Fibroblast of skin of right biceps (primary cell): ENCODE measurements at places on chromosomes 7 and 10.

DNA sequence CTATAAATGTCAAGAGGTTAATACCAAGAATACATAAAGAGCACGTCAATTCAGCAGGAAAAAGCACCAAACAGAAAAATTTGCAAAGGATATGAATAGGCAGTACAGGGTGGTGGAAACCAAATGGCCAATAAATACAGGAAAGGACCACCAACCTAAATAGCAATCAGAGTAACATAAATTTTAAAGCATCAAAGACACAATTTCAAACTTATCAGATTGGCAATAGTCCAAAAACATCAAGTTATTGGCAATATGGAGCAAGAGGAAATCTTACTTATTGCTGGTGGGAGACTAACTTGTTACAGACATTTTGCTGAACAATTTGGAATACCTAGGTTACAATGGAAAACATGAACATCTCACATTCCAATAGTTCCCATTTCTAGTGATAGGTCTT lies 24.1 kb downstream of the SYPL1 start:
- no peak for DNase-seq

DNA sequence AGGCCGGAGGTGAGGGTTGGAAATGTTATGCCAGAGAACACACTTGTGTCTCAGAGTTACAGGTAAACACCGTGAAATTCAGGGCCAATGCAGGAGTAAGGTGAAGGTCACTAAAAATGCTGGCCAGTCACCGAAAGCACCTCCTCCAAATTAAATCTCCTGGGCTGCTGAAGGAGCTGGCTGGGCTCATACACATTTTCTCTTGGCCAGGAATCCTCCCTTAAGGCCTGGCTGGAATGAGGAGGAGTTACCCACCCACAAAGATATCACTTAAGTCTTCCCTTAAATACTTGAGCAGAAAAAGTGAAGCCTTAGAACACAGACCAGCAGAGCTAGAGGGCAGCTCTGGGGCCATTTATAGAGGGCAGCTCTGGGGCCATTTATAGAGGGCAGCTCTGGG lies 46.3 kb downstream of the HTRA1 start:
- DNase-seq, result no peak

- no peak for DNase-seq
Observed at GRCh38 chr10:70328967-70329366, 45.2 kb upstream of the NPFFR1 start.

- no peak for DNase-seq
Observed at GRCh38 chr10:48466611-48467240, 138.1 kb downstream of the ARHGAP22 start.

GRCh38 chr7:18216270-18216669 lies 188.6 kb upstream of the PRPS1L1 start:
- no peak for DNase-seq

DNA sequence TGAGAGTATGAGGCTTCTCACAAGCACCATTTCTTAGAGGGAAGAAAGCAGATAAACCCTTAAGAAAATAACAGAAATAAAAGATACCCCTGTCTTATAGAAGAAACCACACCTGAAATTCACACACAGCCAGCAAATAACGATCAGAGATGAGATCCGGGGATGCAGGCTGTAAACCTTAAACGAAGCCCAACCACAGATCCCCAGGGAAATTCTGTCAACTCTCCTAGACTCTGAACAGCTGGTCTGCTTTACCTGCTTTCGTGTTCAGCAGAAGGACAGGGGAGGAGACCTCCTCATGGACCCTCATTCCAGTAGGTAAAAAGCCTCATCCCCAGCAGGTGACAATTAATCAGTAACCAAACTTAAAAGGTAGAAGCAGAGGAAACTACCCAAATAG lies 45.0 kb downstream of the VOPP1 start:
- no peak for DNase-seq

- DNase-seq, result no peak
Observed at GRCh38 chr10:103921750-103922195, 3.8 kb upstream of the STN1 start.

DNA sequence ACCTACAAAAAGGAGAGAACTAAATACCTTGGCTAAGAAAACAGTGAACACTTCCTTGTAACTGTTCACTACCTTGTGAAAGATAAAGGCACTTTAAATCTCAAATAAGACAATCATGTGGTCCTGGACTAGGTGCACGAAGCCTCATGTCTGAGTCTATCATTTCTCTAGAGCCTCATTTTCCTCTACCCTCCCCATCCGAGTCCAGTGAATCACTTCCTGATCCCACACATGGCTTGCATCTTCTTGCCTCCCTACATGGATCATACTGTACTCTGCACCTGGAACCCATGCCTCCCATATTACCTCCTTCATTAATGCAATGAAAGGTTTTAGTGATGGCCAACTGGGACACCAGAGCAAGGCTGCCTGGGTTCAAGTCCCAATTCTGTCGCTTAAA lies 34.5 kb downstream of the SNX10 start:
- DNase-seq, result no peak

DNA sequence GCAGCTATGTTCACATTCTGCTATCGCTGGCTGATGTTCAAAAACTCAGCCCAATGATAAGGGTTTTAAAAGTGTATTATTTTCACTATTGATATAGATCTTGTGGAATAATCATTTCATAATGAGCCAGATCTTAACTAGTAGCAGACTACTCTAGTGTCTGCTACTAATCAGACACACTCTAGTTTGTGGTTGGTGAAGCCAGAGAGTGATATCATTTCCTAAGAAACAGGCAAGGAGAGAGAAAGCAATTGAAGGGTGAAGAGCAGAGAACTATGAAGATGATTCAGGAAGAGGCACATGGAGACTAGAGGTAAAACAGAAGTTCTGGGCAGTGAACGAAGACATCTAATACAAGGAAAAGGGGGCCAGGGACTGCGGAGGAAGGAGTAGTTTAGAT lies 58.2 kb upstream of the BET1 start:
- DNase-seq, result peak; percentile 76

- peak; percentile 100 for DNase-seq
Observed at GRCh38 chr10:14074062-14074884, 256.5 kb downstream of the FRMD4A start.

DNA sequence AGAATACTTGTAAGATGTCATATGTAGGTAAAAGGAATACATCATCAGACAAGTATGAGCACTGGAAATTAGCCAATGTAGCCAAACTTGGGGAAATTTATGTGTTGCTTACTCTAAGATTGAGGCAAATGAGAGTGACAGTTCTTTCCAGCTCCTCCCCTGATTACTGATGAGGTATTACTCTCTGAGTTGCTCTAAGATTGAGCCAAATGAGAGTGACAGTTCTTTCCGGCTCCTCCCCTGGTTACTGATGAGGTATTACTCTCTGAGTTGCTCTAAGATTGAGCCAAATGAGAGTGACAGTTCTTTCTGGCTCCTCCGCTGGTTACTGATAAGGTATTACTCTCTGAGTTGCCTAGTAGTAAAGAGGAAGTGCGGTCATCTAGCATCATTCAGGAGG lies 435.8 kb downstream of the NRG3 start:
- peak; percentile 2 for DNase-seq

DNA sequence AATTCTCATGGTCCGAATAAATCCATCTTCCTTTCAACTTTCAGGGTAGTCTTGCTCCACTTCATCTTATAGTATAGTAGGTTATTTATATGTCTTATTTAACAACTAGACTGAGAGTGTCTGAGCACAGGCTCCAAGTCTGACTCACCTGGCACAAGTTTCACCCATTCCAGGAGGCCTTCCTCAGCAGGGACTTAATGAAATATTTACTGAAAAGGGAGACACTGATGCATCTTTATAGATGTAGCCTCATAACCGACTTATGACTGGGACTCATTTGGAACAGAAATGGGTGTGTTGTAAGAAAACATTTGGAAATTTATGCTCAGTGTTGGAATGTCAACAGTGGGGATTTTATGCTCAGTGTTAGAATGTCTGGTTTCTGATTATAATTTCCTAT lies 59.9 kb downstream of the CH25H start:
- DNase-seq, result peak; percentile 97

GRCh38 chr10:100370714-100371481 lies 23.9 kb downstream of the SCD start:
- peak; percentile 88 for DNase-seq

DNA sequence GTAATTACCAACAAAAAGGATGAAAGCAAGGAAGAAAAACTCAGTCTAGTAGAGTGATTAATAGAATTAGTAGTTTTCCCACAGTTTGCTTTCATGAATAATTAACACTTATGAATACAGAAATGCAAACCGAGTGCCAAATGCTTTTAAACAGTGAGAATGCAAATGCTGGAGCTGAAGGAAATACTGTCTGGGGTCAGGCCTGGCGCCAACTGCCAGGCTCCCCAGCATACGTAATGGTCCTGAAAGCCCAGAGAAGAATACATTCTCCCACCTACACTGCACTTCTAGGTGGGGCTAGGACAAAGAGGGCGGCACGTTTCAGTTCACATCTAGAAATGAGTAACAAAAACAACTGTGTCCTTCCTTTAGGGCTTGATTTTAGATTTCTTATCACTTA lies 30.0 kb downstream of the GLUD1 start:
- no peak for DNase-seq

GRCh38 chr10:36373424-36374096 lies 731.5 kb upstream of the FZD8 start:
- DNase-seq, result no peak

DNA sequence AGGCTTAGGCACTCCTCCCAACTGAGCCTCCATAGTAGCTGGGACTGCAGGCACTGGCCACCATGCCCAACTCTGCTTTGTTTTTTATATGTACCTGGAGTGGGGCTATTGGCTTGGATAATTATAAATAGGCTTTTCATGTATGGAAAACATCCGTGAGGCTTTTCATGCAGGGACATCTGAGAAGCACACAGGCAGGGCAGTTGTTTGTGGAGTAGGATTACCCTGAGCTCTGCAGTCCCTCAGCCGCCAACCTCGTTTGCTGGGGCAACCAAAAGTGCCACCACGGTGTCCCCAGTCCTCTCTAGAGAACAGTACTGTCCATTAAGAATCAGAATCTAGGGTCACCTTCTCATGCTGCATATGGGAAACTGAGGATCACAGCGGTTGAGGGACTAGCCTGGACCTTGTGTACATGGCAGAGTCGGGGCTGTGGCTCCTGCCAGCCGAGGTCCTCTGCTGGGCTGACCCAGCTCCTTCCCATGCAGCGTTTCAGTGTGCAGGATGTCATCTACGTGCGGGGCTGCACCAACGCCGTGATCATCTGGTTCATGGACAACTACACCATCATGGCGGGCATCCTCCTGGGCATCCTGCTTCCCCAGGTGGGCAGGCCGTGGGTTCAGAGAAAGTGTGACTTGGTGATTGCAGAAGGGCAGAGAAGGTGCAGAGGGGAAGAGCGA lies 54.5 kb downstream of the TSPAN15 start:
- no peak for DNase-seq

DNA sequence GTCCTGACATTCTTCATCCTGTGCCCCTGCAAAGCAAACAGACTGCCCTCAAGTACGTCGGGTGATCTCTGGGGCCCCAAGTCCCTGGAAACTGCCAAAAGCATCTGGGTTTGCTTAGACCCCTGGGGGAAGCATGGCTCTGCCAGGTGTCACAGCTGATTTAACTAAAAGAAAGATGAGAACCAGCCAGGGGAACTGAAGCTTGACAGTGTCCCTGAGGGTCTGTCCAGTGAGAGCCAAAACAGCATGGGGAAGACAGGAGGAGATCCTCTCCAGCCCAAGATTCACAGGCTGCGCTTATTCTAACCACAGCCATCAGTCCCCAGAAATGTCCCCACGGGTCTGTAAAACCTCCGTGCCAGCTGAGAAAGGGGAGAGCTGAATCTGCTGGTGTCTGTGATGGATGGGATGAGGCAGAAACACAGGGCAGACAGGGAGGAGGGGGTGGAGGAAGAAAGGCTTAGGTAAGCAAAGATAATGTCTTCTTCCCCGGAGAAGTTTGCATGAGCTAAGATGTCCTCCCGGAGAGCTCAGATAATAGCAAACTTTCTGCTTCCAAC lies 21.3 kb downstream of the CCDC3 start:
- no peak for DNase-seq

DNA sequence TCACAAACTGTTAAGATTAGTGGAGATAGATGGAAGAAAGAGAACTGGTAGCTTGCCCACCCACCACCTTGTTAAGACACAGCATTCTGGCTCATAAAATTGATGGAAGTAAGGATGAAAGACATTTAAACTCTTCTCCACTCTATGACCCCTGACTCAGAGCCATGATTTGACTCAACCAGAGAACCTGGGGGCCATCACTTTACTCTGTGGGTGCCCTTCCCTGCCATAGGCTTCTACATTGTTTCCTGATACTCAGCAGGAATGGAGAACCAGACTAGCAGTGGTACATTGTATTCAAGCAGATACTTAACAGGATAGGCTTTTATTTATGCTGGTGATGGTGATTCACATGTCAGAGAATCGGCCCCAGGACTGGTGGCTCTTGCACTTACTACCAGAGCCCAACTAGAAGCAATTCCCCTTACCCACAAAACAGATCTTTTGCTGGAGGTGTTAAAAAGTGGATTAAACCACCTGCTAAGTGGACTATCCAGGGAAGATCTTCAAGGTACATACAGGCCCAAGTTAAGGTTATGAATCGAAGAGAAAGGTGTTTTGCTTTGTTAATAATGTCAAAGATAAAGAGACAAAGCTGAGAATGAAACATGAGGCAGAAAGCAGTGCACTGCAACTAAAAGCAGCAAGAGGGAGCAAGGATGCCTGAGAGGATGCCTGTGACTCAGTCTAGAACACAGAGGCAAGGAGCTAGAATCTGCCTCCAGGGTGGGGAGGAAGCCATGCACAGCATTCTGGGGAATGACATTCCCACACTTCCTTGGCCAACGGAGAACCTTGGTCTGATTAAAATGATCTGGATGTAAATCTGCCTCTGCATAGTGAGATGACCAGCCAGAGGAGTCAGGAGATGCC lies 36.0 kb upstream of the GLI3 start:
- peak; percentile 75 for DNase-seq

- DNase-seq, result no peak
Observed at GRCh38 chr7:105322655-105323277, 66.0 kb downstream of the SRPK2 start.

DNA sequence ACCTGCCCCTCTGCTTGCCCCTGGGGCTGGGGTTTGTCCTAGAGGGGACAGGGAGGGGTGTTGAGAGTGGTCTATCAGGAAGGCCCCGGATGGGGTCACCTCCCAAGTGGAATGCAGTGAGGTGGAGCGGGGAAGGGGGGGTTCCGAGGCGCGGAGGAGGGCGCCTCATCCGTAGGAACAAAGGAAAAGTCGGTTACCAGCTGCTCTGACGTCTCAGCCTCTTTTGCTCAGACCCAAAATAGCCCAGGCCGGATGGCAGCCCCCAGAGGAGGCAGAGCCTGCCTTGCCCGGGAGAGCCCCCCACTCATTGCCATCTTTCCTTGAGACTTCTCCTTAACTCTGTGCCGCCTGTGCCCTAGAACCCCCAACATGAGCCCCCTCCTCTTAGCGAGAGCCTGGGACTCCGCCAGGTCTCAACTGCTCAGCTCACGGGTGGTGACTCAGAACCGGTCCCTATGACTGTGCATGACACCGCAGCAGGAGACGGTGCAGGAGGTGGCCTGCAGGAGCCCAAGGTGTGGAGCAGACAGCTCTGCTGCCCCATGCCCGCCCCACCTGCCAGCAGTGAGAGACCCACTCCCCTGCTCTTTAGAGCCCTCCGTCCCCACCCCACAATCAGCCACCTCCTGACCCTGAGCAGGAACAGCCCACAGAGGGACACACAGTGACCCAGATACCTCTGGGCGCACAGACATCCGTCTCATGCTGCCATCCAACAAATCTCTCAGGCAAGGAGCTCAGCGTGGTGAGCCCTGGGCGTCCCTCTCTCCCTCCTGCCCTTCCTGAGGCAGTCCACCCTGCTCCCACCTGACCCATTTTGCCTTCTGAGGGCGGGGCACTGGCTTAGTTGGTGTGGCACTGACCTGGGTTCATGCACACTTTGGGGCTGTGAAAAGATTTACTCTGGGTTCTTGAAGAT lies 13.1 kb downstream of the STX1A start:
- peak; percentile 69 for DNase-seq
